ENCODE measurements at places on chromosomes 16 and 17.

GRCh38 chr17:50559674-50560184 lies 786 bp upstream of the CACNA1G start:
- peak; percentile 86 for DNase-seq

DNA sequence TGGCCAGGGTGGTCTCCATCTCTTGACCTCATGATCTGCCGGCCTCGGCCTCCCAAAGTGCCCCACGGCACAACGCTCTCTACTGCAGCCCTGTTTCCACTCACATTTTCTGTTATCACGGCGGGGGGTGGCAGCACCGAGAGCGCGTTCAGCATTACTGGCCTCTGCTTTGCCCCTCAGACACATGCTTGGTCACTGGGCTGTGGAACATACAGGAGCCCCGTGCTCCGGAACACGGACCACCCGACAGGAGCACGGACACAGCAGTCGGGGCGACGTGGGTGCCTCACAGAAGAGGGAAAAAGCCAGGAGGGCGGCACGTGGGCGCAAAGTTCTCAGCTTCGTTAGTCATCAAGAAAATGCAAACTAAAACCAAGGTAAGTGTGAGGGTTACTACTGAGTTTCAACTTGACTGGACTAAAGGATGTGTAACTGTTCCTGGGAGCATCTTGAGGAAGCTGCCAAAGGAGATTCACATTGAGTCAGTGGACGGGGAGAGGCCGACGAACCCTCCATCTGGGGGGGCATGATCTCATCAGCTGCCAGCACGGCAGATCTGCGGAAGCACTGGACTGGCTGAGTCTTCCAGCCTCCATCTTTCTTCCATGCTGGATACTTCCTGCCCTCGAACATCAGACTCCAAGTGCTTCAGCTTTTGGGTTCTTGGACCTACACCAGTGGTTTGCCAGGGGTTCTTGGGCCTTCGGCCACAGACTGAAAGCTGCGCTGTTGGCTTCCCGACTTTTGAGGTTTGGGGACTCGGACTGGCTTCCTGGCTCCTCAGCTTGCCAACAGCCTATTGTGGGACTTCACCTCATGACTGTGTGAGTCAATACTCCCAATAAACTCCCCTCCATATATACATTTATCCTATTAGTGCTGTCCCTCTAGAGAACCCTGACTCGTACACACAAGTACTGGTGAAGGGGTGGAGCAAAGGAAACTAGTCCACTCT lies 106.8 kb downstream of the ZNF778 start:
- no peak for DNase-seq

DNA sequence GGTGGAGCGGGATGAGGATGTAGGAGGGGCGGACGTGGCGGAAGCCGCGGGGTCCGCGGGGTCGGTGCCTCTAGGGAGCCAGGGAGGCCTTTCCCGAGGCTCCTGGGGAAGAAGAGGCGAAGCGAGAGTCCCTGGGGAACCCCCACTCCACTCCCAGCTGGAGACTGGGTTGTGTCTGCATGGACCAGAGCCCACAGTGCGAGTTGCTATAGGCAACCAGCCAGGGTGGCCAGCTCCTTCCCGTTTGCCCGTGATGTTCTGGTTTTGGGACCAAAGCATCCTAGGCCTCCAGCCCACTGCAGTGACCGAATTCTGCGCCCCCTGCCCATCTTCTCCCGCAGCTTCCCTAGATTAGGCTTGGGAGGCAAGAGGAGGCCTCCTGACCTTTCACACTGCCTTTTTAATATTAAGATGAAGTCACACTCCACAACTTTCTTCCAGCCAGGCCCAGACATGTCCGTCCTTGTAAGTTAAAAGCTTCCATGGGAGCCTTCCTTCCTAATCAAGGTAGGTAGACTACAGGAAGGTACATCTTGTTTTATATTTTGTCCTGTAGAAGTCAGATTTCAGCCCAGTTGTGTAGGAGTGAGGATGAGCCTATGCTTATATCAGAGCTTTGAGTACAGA lies 469 bp downstream of the AMZ2 start:
- DNase-seq: peak; percentile 45

DNA sequence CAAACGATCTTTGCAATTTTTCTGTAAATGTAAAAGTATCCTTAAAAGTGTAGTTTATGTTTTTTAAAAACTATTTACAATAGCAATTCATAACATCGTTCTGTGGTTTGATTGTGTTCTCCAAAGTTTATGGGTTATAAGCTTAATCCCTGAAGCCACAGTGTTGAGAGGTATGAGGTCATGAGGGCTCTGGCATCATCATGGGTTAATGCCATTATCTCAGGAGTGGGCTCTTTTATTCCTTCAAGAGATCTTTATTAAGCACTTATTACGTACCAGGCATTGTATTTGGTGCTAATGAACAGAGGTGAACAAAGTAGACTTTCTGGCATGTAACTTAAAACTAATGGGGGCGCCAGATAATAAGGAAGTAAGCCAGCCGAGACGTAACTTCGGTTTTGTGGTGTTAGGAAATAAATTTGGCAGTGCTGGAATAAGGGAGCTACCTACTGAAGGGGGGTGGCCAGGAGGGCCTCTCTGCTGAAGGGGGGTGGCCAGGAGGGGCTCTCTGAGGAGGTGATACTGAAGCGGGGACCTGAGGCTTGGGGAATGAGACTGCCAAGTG lies 158.1 kb downstream of the VPS53 start:
- DNase-seq: no peak
